ENCODE measurements at places on chromosomes 5 and 9. TPM values are rescaled to one million over a fixed set of nuclear protein-coding genes. Genes with fewer than 3 reads are reported as not detected.

The PTGES gene
- total RNA-seq = 92.3 TPM

The EQTN gene
- not detected for total RNA-seq

The BSPRY gene
- not detected for total RNA-seq

The PLPPR1 gene
- total RNA-seq = not detected

The PCDHB14 gene
- 0.06 TPM for total RNA-seq
